ENCODE measurements at places on chromosomes 6 and 20.

DNA sequence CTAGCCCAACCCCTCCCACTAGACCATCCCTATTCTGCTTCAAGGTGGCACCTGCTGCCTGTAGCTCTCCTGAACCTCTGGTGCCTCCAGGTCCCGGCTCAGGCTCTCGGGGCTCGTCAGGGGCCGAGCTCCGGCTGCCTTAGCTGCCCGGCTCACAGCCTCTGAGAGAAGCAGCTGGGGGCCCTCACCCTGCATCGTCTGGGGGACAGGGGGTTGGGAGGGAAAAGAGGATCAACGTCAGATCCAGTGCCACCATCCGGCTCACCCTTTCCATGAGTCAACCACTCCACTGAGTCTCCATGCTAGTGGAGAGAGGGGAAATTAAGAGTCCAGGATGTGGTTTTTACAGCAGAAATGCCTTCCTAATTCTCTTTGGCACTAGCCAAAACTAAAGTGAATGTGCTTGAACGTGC, 13.0 kb downstream of the BAG6 start:
- peak; percentile 85 for DNase-seq

- DNase-seq, result no peak
These were observed 25.4 kb upstream of the GGTLC1 start for GRCh38 chr20:24013953-24014352.

- no peak for DNase-seq
These were observed 52.1 kb downstream of the TRAF3IP2 start for GRCh38 chr6:111553580-111553979.

DNA sequence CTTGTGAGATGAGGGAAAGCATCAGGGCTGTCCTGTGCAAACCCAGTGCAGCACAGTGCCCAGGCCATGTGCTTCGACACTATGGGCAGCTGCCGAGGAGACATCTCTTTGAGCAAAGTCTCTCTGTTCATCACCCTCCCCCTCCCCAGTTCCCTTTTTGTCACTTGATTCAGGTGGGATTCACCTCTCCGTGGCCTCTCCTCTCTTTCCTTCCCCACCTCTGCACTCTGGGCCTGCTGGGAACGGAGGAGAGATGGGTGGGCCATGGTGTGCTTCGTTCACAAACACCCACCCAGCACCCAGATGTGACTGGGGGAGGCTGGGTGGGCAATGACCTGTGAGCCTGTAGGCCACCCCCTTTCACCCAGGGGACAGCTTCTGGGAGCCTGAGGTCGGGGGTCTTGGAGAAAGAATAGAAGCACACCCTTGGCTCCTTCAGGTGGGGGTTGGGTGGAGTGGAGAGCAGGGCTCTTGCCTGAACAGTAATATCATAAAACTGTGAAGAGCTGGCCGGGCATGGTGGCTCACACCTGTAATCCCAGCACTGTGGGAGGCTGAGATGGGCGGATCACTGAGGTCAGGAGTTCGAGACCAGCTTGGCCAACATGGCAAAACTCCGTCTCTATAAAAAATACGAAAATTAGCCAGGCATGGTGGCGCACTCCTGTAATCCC, 33.5 kb upstream of the DLGAP4 start:
- DNase-seq, result no peak

DNA sequence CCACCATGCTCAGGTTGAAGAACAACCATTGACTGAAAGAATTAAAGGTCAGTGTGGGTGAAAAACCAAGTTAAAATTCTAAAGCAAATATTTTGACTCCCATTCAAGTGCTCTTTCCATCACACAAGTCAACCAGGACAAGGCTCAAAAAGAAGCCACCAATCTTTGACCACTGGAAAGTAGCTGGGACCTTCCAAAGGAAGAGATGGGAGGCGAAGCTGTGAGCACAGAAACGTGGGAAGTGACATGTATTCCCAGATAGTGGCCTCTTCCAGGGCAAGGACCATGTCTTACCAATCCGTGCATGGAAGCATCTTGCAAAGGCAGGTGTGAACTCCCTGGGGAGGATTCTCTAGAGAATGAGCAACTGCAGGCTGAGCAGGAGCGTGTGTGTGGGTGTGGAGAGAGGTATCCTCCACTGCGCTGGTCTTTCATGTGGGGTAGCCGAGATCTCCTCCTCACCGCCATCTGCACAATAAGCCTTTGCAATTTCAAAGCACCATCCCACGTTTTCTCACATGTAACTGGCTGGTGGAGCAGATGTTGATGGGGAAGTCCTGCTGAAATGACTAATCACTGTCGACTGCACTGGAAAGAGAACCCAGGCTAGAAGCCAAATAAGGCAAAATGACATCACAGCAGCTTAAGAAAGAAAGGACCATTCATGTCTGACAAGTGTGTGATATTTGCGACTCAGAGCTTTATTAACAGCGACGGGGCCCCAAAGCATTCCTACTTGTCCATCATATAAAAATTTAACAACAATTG, 189.4 kb upstream of the RREB1 start:
- peak; percentile 88 for DNase-seq

DNA sequence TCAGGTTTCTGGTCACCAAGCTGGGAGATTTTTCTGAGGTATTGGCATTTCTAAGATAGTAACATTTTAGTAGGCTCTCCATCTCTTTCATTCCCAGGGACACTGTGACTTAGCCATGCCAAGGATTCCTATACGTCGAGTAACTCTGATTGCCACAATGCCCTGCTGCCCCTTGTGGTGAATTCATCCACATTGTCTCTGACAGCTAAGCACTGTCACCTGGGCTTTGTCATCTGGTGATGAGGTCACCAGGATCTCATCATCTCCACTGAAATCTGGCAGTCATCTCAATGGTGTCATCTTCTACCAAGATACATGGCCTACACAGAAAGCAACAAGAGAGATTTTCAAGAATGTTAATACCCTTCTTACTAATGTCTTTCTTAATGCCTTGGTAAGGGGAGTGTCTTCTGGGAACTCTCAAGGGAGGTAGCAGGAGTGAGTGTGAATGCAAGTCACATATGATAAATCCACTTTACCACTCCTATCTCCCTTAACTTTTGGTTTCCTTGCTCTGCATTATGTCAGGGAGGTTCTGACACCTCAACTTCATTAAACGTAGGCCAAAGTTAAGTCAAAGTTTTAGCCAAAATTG, 246.7 kb downstream of the CD109 start:
- DNase-seq, result peak; percentile 12

DNA sequence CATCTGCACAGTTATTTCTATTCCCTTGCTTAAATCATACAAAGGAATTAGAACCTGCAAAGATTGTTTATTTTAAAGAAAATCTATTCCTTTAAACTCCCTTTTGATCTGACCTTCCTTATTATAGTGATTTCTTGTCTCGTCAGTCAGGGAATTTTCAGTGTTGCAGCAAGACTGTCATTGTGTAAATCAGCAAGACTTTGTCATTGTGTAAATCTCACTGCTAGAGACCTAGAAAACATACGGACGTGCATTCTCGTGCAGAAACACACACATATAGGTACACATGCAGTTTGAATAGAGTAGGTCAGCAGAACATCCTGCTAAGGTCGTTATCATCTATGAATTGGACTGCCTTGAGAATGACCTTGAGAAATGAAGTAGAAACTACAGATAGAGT, 6.2 kb upstream of the SGK1 start:
- DNase-seq, result no peak

DNA sequence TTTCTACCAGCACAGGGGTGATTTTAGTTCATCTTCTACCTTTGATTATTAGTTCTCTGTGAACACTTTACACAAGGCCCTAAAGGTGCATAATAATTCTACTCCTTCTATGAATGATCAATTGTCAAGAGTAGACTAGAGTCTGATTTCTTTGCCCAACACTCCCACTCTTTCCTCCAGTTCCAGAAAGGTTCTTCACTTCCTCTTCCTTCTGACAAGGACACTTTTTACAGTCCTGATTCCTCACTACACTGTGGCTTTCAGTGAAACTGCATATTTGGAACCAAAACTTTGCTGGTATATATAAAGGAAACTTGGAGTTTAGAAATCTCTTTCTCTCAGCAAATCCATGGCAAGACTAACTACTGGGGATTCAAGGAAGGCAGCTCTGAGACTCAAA, 10.6 kb upstream of the RSPO3 start:
- DNase-seq, result no peak

GRCh38 chr6:43784049-43784855, 14.2 kb downstream of the VEGFA start:
- DNase-seq, result no peak

Measured in iris pigment epithelial cell (primary cell).